ENCODE measurements at places on chromosomes 5 and 9. TPM values are rescaled to one million over a fixed set of nuclear protein-coding genes. Genes with fewer than 3 reads are reported as not detected.

GRCh38 chr5:14443671-14444093, 137.9 kb upstream of the OTULINL start:
- no peaks in the 10 kb centered on the region for H3K36me3 ChIP-seq
- no peak overlapping the region for H3K4me3 ChIP-seq
- H3K4me1 ChIP-seq: no peaks in the 10 kb centered on the region
- no peak for DNase-seq
- no peaks in the 10 kb centered on the region for H3K27me3 ChIP-seq

GRCh38 chr5:7873216-7873615, 4.3 kb downstream of the MTRR start:
- H3K36me3 ChIP-seq: peaks cover 36% of the 10 kb centered on the region
- no peak for DNase-seq
- H3K27me3 ChIP-seq: no peaks in the 10 kb centered on the region
- H3K27ac ChIP-seq: peak overlapping the region; percentile 52
- H3K4me3 ChIP-seq: peak overlapping the region; percentile 5
- H3K4me1 ChIP-seq: peaks cover 33% of the 10 kb centered on the region

The IL3 gene
- total RNA-seq: 1.3 TPM

GRCh38 chr5:73464016-73464745, 15.6 kb upstream of the FOXD1 start:
- no peaks in the 10 kb centered on the region for H3K27me3 ChIP-seq
- H3K4me1 ChIP-seq: no peaks in the 10 kb centered on the region
- no peak overlapping the region for H3K4me3 ChIP-seq
- H3K36me3 ChIP-seq: no peaks in the 10 kb centered on the region
- no peak for DNase-seq
- no peak overlapping the region for H3K27ac ChIP-seq

GRCh38 chr5:177300236-177300880, 3.2 kb downstream of the RAB24 start:
- H3K36me3 ChIP-seq: peaks cover 4% of the 10 kb centered on the region
- peaks cover 57% of the 10 kb centered on the region for H3K4me1 ChIP-seq

DNA sequence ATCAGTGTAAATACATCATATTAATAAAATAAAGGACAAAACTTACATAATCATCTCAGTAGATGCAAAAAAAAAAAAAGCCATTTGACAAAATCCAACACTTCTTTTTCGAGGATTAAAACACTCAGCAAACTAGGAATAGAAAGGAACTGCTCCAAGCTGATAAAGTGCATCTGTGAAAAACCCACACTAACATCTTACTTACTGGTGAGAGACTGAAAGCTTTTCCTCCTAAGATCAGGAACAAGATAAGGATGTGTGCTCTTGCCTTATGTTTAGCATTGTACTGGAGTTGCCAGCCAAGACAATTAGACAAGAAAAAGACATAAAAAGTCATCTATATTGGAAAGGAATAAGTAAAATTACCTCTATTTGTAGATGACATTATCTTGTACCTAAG, 120.2 kb upstream of the SAP30L start:
- DNase-seq: no peak
- H3K4me3 ChIP-seq: no peak overlapping the region
- H3K27me3 ChIP-seq: no peaks in the 10 kb centered on the region
- no peaks in the 10 kb centered on the region for H3K36me3 ChIP-seq
- H3K4me1 ChIP-seq: no peaks in the 10 kb centered on the region

- H3K27me3 ChIP-seq: no peaks in the 10 kb centered on the region
- peaks cover 52% of the 10 kb centered on the region for H3K4me1 ChIP-seq
- H3K36me3 ChIP-seq: no peaks in the 10 kb centered on the region
- no peak overlapping the region for H3K27ac ChIP-seq
- no peak overlapping the region for H3K4me3 ChIP-seq
- no peak for DNase-seq
These were observed 13.2 kb upstream of the ERMP1 start for GRCh38 chr9:5846096-5846495.

DNA sequence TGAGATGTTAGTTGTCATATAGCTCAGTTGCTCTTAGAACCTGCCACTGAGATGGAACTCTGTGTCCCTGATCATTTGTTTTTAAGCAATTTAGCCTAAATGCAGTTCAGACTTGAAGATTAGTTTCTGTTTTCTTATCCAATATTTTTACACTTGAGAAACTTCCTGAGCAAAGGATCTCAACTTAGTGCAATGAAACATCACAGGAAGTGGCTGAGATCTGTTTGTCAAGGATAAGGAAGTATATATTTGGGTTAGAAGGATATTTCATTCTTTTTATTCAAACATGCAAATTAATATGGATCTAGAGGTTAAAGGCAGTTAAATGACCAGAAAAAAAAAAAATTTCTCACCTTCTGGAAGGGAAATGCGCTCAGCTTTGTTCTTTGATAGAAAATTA, 19.7 kb upstream of the F2R start:
- no peaks in the 10 kb centered on the region for H3K27me3 ChIP-seq
- DNase-seq: no peak
- peaks cover 7% of the 10 kb centered on the region for H3K36me3 ChIP-seq
- no peak overlapping the region for H3K27ac ChIP-seq
- no peak overlapping the region for H3K4me3 ChIP-seq

The AMBP gene
- not detected for total RNA-seq

Measured in naive thymus-derived CD4-positive, alpha-beta T cell (primary cell).